Muscle of leg (tissue), 16 donors: ENCODE measurements at places on chromosomes 7 and 10. TPM values are rescaled to one million over a fixed set of nuclear protein-coding genes. Genes with fewer than 3 reads are reported as not detected.

C1GALT1 gene
- total RNA-seq = 18.3 TPM

DNA sequence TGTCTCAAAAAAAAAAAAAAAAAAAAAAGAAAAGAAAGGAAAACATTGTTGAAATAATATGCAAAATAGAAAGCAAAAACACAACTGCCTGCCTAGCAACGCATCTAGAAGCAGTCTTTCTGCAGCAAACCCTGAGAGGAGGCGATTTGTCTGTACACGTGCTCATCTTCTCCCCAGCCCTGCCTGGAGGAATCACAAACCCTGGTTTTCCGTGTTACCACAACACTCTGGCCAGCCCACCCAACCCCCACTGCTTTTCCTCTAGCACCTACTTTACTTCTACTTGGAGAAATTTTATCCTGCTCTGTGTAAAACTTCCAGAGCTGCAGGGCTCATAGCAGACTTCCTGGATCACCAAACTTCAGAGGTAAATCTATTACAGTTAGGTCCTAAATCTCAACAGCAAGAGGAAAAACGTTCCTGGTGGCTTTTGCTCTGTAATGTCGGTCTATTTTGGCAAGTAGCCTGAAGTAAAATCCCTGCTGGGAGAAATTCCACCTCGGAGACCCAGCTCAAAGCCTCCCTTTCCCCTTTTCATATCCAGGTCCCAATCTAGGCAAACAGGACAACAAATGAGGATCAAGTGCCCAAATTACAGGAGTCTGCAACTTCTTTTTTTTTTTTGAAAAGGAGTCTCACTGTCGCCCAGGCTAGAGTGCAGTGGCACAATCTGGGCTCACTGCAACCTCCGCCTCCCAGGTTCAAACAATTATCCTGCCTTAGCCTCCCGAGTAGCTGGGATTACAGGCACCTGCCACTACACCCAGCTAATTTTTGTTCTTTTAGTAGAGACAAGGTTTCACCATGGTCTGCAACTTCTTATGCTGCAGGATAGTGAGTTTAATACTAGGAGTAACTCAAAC, 91.6 kb downstream of the DNMBP start:
- peak; percentile 83 for DNase-seq

GRCh38 chr10:84337199-84337598, 8.8 kb downstream of the CCSER2 start:
- no peak for DNase-seq

GRCh38 chr10:67678335-67678974, 17.5 kb downstream of the CTNNA3 start:
- no peak for DNase-seq

TRIM4 gene
- 16.5 TPM for total RNA-seq

GRCh38 chr10:58531084-58531695, 18.5 kb downstream of the BICC1 start:
- no peak for DNase-seq

DNA sequence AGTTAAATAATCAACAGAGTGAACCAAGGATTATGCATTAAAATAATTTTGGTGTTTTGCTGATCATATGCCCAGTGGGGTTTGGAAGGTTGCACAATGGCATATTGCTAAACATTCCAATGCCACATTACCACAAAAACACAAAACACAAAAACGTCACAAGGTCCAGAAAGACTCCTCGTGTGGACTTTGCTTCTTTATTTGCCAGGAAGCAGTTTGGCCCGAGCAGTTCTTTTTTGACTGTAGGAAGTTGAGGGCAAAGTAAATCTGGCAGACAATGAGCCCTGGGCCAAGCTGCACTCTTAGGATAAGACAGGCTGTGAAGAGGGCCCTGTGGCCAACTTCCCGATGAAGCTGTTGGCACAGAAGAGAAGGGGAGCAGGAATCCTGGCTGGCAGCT, 39.2 kb upstream of the SLC35B4 start:
- no peak for DNase-seq

GRCh38 chr7:85164376-85164775, 22.5 kb downstream of the SEMA3D start:
- DNase-seq = peak; percentile 33

GRCh38 chr10:74987339-74988053, 124.0 kb upstream of the SAMD8 start:
- no peak for DNase-seq

FAM3C gene
- total RNA-seq = 53.4 TPM

SPOCK2 gene
- 3.7 TPM for total RNA-seq

DNA sequence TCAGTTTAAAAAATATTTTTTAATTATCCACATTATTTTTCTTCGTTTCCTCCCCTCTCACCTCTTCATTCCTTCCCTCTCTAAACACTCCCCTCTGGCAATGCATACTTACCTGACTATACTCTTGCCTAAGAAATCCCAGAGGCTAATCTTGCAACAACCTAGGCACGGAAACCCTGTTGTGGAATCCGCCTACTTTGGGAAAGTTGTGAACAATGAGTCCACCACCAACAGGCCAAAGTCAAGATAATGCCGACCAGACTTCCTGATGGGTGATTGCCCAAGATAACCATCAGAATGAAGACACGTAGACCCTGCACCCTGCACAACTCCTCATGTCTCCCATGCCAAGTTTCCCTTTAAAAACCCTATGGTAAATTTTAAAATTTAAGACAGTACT, 521.5 kb downstream of the KIF20B start:
- DNase-seq = no peak

ADCYAP1R1 gene
- total RNA-seq = 5.8 TPM

CRHR2 gene
- 0.40 TPM for total RNA-seq

DNA sequence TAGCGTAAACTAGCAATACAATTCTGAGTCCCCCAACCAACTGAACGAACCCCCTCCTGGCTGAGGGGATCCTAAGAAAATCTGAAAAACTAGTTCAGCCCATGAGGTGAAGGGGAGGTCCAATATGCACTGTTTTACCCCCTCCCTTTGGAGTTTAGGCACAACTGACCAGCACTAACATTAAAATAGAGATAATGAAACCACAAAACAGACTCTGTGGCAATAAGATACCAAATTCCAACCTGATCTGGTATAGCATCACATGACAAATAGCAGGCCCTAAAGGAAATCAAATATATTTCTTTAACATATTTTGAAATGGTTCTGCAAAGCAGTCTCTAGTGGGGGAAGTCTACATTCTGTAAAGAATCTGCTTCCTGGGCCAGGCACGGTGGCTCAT, 522.5 kb downstream of the TYW1 start:
- DNase-seq = no peak

- DNase-seq = no peak
Measured at GRCh38 chr7:41809940-41810576, 107.2 kb upstream of the INHBA start.
